NCI-H526 (cell line): ENCODE measurements at places on chromosomes 16 and 17.
A peak's percentile ranks its signal among the peaks of the same experiment; 100 is the strongest.

- DNase-seq: no peak
Observed at GRCh38 chr17:13027246-13027645, 9.4 kb upstream of the ELAC2 start.

GRCh38 chr16:79211586-79211985 lies 389.0 kb downstream of the MAF start:
- DNase-seq: no peak

DNA sequence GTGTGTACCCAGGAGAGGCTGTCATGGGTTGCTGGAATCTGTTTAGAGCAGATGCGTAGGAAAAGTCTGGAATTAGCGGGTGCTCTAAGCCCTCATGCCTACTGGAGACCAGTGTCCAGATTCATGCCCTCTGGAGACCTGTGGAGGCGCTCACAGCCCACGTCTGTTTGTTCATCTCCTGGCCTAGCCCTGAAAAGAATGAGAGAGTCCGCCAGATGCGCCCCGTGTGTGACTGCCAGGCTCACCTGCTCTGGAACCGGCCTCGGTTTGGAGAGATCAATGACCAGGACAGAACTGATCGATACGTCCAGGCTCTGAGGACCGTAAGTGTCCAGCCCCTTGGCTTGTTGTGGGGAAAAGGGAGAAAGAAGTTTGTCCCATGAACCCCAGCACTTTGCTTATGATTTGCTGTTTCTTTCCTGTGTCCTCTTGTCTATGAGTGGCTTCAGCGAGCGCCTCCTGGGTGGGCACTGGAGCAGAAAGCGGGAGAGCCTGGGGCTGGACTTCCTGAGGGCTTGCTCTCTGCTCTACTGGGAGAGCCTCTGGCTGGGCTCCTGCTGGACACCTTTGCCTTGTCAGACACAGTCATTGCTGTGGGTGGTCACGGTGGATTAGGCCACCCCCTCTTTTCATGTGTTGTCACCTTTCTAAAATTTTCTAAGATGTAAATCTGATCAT lies 35.3 kb downstream of the PRMT7 start:
- DNase-seq: no peak

DNA sequence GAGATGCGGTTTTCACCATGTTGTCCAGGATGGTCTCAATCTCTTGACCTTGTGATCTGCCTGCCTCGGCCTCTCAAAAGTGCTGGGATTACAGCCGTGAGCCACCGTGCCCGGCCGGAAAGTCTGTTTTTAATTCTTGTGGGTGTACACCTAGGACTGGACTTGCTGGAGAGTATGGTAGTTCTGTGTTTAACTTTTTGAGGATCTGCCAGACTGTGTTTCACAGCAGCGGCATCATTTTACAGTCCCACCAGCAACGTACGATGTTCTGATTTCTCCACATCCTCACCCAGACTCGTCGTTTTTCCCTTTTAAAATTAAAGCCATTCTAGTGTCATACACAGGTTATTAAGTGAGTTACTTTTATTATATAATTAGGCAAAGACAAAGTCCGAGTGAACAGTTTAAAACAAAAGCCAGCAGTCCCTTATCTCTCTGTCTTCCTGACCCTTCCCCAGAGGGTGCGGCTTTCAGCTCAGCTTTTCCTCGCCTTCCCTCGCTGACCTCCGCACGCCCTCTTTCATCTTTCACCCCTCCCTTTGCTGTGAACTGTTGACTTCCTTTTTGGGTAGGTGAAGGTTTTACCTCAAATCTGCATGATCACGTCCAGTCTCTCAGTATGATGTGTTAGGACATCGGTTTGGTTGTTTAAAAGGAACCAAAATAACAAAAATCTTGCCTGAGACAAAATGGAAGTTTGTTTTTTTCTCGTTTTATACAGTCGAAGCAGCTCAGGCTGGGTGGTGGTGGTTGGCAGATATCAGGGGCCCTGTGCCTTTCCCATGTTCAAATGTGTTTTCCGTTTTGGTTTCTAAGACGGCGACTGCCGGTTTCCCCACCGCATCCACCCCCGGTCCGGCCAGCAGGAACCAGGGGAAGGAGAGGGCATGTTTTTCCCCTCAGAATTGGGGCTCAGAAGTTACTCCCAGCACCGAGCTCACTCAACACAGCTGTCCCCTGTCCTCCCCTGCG lies 18.0 kb downstream of the FAM234A start:
- no peak for DNase-seq

DNA sequence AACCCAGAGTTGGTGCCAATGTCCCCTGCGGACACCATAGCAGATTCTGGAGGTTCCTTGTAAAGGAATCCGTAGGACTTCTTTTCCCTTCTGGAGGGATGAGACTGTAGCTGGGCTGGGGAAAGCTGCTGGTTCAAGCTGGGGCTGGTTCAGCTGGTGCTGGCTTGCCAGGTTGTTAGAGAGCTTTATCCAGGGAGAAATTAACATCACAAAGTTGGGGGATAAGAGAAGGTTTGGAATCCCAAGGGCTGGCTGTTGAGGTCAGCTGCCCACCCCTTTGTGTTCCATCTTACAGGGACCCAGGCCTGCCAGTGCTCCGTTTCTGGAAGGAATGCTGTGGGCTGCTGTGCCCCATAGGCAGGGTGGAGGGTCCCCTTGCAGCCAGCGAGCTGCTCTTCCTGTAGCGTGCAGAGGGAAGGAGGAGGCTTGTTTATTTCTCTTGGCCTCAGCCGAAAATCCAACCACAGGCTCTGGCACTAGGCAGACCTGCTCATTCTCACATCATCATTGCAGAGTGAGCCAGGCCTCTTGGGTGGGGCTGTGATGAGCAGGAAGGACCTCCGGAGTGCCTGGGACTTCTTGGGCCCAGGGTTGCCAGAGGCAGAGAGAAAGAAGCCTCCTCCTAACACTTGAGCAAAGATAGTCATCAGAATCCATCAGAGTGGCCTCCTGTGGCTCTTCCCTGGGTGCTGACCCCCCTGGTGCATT lies 251.1 kb downstream of the SEC14L1 start:
- DNase-seq: no peak

DNA sequence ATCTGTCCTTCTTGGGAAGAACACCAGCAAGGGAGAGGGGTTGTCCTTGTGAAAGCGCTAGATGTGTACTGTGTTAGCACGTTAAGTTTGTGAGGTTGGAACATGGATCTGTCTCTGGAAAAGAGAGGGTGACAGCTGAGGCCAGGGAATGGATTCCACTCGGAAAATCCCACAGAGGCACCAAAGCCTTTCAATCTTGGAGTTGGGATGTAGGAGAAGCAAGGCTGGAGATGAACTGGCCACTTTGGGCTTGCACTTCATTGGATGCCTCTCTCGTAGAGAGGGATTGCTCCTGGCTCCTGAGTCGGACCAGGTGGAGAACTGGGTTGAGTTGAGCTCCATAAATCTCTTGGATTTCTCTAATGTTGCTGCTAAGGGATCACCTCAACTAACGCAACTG lies 67.2 kb downstream of the CCDC182 start:
- no peak for DNase-seq

- DNase-seq: no peak
Observed at GRCh38 chr16:56101480-56101879, 89.8 kb upstream of the GNAO1 start.

DNA sequence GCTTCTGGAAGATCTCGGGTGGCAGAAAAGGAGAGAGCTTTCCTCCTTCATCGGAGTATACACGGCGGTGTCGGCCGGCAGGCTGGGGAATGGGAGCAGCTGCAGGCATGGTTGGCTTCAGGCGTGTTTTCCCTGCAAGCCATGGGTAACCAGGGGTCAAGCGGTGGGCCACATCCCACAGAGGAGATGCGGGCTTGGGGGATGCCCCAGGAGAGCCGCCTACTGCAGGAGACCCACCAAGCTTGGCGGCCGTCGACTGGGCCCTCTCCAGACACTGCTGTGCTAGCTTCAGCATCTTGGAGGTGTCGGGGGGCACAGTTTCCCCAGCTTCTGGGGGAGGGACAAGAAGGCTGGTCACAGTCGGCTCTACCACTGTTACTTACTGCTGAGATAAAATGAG lies 4.2 kb downstream of the VPS9D1 start:
- DNase-seq: no peak

GRCh38 chr17:30290696-30291542 lies 825 bp downstream of the BLMH start:
- peak; percentile 42 for DNase-seq

DNA sequence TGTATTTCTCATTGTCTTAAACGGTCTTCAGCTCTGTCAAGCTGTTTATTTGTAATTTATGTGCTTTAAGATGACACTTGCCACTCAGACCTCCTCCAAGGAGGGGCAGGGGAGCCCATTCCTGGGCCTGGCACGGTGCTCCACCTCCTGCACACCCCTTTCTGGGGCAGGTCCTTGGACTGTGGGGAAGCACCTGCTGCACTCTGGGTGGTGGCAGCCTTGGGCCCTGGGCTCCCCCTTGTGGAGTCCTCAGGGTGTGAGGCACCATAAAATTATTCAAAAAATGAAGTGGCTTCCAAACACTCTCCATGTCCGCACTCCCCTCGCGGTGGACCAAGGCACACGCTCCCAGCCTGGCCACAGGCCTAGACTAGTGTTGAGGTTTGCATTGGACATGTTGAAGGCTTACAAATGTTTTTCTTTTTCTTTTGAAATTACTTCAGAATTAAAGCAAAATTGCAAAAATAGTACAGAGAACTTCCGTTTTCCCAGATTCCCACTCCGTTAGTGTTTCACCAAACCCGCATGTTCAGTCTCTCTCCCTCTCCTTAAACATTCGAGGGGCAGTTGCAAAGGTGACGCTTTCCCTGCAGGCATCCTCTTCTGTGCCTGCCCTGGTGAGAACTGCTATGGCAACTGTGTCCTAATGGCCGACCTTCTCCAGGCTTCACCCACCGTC lies 32.4 kb downstream of the FOXK2 start:
- DNase-seq: peak; percentile 84

DNA sequence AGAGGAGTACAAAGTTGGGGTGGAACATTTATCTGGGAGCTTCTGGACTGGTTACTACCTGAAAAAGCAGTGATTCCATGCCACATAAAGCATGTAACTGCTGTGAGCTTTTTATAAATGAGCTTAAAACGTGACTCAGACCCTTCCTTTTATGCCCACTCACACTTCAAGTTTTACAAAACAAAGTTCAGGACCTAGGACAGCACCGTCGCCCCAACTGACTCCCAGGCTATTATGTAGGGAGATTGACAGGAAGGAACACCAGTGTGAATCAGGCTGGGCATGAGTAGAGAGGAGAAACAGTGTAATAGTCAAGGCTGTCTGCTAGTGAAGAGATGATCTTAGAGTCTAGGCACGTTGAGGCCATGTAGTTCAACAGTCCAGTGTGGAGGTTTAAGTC lies 91.6 kb upstream of the DNAH9 start:
- DNase-seq: no peak

DNA sequence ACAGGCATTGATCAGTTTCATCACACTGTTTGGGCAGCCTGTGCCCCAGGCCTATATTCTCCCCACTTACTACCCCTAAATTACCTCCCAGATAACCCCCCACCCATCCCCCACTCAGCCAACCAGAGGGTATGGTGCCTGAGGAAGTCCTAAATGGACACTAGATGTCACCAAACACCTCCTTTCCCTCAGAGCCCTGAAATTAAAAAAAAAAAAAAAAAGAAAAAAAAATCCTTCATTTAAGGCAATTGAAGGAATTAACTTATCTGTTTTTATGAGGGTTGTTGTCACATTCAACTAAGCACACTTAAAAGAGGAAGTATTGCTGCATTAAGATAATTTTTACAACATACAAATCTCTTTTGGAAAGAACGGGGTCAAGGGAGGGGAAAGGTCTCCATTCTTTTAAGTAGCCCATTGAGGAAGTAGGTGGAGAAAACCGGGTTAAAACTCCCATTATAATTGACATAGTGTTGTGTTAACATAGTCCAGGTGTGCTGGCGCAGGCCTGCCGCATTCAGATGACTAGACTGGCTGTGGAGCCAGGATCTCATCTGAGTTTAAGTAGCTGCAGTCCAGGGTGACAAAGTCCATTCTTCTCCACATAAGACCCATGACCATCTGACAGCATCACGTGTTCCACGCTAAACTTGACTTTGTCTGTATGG lies 46.3 kb downstream of the SNX11 start:
- peak; percentile 59 for DNase-seq

- peak; percentile 46 for DNase-seq
Observed at GRCh38 chr16:80526418-80527061, 14.3 kb upstream of the DYNLRB2 start.

GRCh38 chr17:77881545-77881944 lies 77.0 kb upstream of the TNRC6C start:
- no peak for DNase-seq

DNA sequence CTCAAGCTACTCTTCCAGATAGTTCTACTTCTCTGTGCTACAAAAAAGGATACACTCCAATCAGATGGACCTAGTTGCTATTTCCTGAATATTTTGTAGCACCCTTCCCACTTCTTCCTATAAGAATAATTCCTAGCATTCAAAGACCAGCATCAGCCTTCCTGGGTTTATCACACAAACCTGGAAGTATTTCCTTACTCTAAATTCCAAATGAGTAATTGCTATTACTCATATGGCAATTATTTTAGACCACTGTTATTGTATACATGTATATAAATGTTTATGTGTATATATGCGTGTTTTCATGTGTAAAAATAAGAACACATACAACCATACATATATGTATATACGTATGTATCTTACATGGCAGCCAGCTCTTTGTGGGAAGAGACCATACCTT lies 130.6 kb downstream of the MYO1D start:
- DNase-seq: no peak

DNA sequence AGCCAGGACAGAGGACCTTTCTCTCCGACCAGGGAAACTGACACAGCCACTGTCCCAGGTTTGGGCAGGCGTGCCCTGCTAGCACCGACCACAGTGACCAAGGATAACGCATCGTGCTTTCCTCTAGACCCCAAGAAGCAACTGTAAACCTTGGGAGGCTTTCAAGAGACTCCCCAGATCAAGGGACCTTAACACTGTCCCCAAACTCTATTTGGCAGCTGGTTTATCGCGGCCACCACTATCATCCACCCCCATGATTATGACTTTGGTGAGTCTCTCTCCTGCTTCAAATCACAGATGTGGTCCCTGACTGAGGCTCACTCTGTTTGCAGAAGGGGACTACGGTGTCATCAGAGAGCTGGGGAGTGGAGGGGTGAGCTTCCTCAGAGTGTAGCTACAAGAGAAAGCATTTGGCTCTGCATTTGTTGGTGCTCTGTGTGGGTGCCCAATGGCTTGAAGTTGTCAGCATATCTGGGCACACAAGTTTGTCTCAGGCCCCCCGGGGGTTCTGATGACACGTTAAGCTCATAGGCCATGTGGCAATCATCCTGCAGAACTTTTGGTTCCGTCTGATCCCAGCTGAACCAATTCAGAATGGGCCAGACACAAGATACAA lies 408.0 kb downstream of the SLC39A11 start:
- no peak for DNase-seq

- peak; percentile 100 for DNase-seq
Observed at GRCh38 chr17:43360739-43361505, 37.9 kb upstream of the ARL4D start.

DNA sequence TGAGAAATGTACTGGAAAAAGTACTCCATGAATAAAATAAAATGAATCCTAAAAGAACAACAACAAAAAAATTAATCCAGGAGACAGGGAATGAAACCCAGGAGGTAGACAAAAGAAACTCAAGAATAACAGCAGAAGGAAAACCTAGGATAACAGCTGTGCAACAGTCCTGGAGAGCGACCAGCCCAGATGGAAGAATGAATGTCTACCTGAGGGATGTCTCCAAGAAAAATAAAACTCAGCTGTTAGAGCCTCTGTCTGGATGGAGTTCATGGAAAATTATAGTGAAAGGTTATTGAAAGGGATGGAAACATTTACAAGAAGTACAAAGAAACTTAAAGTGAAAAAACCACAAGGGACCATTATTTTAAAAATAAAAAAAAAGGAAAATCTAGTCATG lies 135.8 kb upstream of the CA10 start:
- DNase-seq: no peak

- peak; percentile 13 for DNase-seq
Observed at GRCh38 chr16:69260019-69260418, 51.1 kb upstream of the VPS4A start.
